ENCODE measurements at places on chromosomes 7 and 10. TPM values are rescaled to one million over a fixed set of nuclear protein-coding genes. Genes with fewer than 3 reads are reported as not detected.

DNA sequence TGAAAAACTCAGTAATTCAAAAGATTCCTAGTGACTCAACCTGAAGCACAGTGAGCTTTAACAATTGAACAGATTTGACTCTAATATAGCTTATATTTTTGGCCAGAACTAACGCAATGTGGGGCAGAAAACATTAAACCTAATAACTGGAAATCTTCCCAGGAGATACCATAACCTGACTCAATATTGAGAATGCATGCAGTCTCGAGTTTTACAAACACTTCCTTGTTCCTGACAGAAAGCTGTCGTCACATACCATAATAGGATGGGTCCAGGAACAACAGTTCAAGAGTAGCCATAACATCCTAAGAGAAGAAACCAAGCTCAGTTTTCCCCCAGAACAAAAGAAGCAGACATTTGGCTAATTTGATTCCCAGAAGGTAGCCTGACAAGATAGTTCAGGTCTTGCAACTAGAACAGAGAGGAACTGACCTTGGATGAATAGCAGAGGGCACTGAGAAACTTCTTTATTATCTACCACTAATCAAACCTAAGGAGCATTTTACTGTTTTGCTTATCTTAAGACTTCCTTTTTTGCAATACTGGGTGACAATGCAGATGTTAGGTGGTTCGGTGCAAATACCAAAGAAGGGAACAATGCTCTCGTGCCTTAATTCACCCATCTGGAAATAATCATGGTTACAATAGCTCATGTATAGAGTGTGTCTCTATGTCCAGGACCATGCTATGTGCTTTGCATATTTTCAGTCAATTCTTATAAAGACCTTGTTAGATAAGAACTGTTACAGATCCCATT lies 38.6 kb upstream of the ACSL5 start:
- DNase-seq, result no peak

DNA sequence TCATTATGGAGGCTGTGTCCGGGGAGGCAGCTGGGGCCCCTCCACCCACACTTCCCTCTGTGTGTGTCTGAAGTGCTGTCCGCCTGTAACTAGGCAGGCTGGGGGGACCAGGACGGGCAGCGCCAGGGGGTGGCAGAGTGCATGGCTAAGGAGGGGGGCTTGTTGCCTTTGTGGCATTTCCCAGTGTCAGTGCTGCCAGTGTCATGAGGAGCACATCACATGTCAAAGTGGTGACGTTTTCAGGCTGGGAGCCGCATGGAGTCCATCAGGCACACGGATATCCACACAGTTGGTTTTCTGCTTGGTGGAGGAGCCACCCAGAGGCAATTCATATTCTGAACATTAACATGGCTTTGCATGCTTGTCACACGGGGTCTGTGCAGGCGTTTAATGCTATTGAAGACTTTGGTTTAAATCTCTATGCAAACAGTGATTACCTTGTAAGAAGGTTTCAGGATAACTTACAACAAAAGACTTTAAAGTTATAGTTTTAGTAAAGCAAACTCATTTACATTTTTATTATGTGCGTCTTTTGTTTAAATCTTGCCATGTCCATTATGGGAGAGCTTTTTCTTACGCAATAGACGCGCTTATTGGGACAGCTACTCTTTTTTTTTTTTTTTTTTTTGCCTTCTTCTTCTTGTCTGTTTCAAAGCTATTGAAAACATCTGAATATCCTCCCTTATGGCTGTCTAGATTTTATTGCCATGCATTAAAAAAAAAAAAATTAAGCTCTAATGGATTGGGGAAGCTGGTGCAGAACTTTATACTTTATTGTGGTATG lies 52.9 kb downstream of the C10orf67 start:
- DNase-seq, result no peak

GRCh38 chr7:22821702-22822485 lies 755 bp downstream of the TOMM7 start:
- no peak for DNase-seq

DNA sequence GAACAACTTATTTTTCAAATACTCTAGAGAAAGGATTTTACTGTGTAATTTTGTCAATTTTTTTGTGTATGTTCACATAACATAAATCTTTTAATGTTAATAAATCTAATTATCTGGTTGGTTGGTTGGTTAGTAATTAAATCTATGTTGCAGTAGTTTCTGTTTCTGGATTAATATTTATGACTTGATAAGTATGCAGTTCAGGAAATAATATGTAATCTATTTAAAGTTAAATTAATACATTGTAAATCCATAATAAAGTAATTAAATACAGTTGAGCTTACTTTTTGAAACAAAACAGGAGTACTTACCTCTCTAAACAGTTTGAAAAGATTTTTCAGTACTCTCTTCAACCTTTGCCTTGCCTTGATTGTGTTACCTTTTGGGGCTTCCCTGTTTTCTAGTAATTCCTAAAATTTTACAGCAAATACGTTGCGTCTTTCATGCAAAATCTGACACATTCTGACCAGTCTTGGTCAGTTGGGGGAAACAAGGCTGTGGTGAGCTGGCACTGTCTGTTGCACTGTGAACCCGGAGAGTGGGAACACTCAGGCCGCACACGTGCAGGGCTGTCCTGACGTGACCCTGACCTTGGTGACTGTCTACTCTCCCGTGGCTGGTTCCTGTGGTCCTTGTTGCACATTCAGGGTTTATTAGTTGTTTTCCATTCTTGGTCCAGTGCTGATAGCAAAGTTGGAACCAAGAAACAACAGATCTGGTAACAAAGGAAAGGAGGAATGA lies 45.6 kb upstream of the FGL2 start:
- peak; percentile 84 for DNase-seq

GRCh38 chr10:114501650-114502049 lies 97.3 kb upstream of the AFAP1L2 start:
- no peak for DNase-seq

DNA sequence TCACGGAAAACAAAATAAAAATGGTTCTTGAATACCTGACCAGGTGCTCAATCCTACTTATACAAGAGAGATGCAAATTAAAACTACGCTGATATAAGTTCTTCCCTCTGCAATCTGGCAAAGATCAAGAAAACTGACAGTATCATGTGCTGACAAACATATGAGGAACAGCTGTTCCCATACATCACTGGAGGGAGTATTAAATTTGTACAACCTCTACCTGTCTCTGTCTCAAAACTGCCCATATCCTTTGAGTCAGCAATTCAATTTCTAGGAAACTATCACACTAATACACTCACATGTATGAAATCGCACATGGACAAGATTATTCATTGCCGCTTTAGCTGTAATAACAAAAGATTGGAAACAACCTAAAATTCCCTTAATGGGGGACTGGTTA lies 11.0 kb upstream of the IL6 start:
- no peak for DNase-seq

DNA sequence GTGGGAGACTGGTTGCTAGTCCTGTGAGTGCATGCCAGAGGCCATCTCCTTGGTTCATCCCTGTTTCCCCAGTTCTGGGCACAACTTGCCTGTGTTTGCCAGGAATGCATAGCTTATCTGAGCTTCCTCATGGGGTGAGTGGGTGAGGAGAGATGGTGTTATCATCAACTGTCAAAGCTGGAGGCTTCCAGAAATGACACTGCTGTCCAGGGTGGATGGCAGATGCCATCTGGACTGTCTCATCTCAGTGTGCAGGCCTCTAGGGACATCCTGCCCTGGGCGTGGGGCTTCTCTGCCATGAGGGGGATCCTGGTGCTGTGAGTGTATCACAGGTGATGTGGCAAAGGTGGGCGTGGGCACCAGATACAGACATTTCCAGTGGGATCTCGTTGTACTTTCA lies 328.6 kb downstream of the DPP6 start:
- no peak for DNase-seq

TBRG4 gene
- 40.2 TPM for total RNA-seq

SMO gene
- total RNA-seq, result 22.1 TPM

All from left lobe of liver (tissue), 2 donors.